ENCODE measurements at places on chromosomes 11 and 22.
A peak's percentile ranks its signal among the peaks of the same experiment; 100 is the strongest.

DNA sequence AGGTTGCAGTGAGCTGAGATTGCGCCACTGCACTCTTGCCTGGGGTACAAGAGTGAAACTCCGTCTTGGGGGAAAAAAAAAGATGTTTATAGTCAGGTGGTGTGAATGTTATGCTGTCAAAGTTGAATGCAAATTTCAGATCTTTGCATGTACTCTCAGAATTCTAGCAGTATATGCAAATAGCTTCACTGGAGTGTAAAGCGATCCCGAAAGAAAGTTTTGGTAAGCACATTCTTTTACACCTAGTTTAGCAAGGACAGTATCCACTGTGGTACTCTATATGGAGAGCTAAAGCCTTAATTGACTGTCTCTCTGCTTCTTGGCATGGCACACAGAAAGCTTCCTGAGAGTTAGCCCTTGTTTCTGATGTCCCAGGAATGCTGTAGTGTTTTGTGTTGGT is 4.0 kb downstream of the JAM3 start:
- DNase-seq = no peak

DNA sequence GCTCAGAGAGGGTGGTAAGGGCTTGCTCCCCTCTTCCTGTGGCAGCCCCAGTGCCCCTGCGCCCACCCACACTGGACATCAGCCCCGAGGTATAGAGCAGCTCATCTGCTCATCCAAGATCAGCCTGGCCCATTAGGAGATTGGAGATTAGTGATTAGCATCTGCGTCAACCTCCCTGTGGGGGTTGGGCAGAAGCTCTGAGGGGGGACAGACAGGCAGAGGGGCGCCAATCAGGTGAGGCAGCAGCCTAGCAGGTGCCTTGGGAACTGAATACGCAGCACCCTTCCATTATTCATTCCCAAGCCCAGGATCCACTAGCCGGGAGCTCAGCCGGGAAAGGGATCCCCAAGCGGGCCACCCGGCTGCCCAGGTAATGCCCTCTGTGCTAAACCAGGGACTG is 11.0 kb downstream of the SMTN start:
- no peak for DNase-seq

- no peak for DNase-seq
Measured at GRCh38 chr11:27972522-27973170, 135.3 kb downstream of the KIF18A start.

- DNase-seq = no peak
Measured at GRCh38 chr11:70747285-70747684, 349.0 kb downstream of the CTTN start.

DNA sequence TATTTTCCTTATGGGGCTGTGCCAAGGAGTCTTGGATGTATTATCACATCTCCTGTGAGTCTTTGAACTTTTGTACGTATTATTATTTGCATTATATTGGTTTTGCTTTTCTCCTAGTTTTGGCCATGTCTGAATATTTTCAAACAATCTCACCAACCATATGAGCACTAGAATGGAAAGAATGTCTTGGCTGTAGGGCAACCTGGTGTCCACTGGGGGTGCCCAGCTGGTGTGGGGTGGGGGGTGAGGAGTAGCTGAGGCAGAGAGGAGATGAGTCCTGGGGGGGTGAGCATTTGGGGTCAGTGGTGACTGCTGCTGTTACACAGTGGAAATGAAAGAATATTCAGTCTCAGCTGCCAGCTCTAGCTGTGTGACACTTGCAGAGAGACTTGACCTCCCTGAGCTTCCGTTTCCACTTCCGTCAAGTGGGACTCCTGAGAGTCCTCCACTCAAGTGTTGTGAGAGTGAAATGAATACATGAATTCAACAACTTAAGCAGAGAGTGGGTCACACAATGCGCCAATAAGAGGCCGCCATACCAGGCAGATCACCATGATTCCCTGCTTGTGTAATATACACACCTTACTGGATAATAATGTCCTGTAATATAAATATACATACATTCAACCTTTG is 12.7 kb upstream of the PVALB start:
- DNase-seq = no peak

DNA sequence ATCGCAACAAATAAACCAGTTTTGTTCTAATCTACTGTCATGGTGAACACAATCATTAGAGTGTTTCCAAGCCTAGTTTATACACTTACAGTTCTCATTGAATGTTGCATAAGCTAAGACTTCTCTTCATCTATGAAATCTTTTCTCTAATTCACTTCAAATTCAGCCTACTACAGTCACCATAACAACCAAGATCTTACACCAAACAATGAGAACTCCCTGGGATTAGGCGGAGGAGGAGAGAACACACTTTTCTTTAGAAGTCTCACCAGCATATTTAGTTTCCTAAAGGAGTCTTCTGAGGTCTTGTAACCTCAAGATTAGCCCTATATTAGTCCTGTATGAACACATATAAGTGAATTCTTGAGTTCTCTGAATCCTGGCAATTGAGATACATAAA is 1889.7 kb downstream of the LRRC4C start:
- DNase-seq = no peak

DNA sequence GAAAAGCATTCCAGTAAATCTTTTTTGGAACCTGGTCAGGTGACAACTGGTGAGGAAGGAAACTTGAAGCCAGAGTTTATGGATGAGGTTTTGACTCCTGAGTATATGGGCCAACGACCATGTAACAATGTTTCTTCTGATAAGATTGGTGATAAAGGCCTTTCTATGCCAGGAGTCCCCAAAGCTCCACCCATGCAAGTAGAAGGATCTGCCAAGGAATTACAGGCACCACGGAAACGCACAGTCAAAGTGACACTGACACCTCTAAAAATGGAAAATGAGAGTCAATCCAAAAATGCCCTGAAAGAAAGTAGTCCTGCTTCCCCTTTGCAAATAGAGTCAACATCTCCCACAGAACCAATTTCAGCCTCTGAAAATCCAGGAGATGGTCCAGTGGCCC is 24.1 kb upstream of the TTC36 start:
- no peak for DNase-seq

DNA sequence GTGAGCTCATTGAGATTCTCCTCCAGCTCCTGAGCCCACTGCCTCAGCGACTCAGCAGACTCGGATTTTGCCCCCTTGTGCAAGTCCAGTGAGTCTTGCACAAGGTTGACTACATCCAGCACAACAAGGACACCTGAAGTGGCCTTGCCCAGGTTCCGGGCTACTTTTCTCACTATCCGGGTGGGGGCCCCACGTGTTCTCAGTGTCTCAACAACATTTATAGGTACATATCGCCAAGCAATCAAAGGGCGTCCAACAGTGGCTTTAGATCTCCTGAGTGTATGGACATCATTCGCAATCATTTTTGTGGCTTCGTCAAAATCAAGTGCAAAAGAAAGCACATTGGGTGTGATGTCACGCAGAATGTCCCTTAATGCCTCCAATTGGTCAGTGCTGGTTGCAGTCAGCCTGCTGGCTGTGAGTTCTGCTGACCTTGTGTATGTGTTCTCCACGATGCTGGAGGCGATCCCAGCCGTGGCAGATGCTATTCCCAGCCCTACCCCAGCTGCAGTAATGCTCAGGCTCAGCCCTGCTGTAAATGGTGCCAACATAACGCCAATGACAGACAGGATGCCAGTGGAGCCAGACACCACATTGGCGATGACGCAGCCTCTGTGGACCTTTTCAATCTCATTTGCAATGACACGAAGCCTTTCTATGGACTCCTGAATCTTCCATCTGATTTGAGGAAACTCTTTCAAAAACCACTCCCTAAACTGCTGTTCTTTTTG is 10.3 kb downstream of the APOL4 start:
- no peak for DNase-seq

DNA sequence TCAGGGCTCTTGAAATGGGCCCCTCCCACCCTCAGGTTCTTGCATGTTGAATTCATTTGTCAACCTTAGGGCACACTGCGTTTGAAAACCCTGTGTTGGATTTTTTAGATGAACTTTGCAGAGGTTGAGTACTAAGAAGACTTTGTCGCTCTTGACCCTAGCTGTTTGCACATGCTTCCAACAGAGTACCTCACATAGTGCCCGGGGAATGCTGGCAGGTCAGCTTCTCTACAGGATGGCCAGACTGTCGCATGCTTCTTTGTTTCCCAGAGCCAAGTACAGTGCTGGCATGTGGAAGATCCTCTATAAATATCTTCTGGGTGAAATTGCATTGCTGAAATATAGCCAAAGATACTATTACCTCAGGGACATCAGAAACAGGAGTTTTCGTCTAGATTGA is 59.9 kb downstream of the FAT3 start:
- no peak for DNase-seq

DNA sequence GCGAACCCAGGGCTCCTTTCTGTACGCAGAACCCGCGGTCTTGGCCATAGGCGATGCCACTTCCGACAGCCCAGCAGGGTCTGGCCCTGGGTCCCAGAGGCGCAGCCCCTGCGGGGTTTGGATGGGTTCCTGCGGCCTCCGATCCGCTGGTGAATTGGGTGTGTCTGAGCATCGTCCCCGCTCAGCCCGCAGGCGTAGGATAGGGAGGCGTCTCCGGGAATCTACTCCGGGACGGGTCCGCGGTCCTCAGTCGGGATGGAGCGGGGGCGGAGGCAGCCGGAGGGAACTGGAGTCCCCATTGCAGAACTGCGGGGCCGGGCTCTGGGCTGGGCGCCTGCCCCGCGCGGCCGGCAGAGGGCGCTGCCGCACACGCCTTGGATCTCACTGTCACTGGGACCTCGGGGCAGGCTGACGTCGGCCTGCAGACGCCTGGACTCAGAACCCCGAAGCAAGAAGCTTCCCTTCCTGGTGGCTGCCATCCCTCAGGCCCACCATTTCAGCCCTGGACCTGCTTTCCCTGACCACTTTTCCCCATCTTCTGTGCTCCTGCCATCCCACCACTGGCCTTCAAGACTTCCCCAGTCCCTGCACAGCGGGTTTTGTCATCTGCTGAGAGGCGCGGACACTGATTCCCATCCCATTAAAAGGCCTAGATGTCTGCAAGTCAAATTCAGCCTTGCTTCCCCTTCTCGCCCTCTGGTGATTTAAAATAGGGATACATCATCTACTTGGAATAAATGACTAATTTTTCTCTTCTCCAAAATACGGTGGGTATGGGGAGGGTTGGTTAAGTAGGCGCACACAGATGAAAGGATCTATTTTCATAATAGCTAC is 38.3 kb upstream of the CREB3L1 start:
- DNase-seq = peak; percentile 60

DNA sequence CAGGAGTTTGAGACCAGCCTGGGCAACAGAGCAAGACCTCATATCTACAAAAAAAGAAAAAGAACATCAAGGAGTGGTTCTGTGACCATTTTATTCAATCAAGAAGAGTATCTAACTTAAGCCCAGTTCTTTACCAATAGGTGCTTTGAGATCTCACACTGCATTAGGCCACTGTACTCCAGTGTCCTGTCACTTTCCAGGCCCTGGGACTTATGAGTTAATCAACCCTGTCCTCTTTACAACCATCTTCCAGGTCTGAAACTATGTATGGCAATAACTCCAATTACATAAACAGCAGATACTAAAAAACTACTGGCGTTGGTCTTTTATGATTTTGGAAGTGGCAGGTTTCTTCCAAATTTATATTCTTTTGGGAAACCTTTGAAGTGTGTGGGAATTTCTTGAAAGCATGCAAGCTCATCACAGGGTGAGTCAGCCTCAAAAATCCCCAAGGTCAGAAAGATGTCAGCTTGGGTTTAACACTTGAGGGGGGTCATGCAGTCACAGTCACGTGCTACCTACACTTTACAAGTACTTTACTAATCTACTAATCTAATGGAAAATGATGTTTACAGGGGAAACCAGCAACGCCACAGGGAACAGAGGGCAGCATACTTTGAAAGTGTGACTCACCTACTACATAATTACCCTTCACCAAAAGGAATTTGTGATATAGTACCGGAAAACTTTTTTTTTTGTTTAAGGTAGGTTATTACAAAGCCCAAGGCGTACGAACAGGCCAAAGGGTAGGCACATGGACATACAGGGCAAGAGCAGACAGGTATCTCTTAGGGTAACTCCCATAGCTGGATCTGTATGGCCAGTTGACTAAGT is 15.6 kb downstream of the PISD start:
- no peak for DNase-seq

DNA sequence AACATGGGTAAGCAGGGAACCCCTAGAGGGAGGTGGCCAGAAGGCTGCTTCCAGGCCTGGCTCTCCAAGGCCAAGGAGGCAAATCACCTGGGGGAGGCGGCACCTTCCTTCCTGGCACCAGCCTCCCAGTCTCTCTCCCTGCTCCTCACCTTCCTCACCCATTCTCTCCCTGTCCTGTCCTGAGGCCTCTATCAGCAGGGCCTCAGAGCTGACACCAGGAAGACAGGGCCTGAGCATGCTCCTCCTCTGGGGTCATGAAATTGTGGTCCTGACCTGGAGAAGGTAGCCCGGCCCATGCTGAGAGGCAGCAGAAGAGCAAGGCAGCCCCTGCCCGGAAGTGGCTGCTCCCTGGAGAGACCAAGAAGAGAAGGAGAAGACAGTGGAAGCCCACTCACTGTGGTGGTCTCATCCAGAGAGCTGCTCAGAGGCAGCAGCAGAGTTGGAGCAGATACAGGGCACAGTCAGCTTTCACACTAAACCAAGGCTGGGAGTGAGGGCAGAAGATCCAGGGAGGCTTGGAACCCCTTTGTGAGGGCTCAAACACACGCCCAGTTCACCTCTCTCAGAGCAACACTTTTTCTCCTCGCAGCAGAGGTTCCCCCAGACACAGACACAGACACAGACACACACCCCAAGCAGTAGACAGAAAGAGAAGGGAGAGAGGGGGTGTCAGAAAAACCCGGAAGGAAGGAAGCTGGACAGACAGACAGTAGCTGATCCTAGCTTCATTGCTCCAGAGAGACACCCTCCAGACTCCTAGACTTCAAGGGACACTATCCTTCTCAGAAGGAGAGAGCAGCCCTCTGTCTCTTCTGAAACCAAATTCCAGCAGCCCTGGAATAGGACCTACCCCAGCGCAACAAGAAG is 1.8 kb downstream of the BCL9L start:
- no peak for DNase-seq

GRCh38 chr11:130077671-130078070 is 8.0 kb downstream of the APLP2 start:
- DNase-seq = no peak

DNA sequence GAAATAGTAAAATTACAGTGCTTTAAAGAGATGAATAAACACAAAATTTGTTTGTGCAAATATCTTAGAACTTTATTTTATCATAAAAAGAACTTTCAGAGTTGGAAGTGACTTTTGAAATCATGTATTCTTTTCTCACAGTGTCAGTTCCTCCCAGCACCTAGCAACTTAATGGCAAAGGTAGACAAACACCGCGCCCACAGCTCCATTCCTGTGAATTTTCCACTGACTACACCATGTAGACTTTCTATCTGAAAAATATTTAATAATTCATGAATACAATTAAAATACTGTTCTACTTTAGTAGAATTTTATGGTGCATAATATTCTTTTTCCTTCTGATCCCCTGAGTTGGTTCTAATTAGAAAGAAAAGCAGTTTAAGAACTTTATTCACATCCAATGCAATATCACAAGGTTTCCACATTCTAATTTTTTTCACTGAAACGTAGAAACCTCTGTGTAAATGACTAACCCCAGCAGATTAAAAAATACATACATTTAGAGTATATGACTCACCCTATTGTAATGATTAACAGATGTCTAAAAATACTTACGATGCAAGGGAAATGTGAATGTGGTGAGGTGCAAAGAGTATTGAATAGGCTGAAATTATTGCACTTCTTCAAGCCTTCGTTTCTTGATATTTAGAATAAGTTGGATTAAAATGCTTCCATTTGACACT is 218.2 kb upstream of the CCDC179 start:
- no peak for DNase-seq

GRCh38 chr11:113019711-113020110 is 58.5 kb downstream of the NCAM1 start:
- DNase-seq = no peak
